Aorta (tissue), 5 donors: ENCODE measurements at places on chromosomes 11 and 22. TPM values are rescaled to one million over a fixed set of nuclear protein-coding genes. Genes with fewer than 3 reads are reported as not detected.

TIGD3 gene
- polyA plus RNA-seq: 0.88 TPM

PKNOX2 gene
- 3.9 TPM for polyA plus RNA-seq

TIMP3 gene
- polyA plus RNA-seq: 34.4 TPM

PRR33 gene
- polyA plus RNA-seq: not detected

APBB1 gene
- 25.8 TPM for polyA plus RNA-seq

OR52E6 gene
- not detected for polyA plus RNA-seq

GALNT18 gene
- polyA plus RNA-seq: 5.5 TPM

CSNK2A3 gene
- polyA plus RNA-seq: 0.51 TPM

GP1BB gene
- 29.7 TPM for polyA plus RNA-seq

ANGPTL5 gene
- not detected for polyA plus RNA-seq

EI24 gene
- polyA plus RNA-seq: 59.7 TPM

FAT3 gene
- 11.3 TPM for polyA plus RNA-seq

MS4A15 gene
- polyA plus RNA-seq: 0.38 TPM

TRIM29 gene
- 0.13 TPM for polyA plus RNA-seq

AQP11 gene
- polyA plus RNA-seq: 0.49 TPM

KRTAP5-1 gene
- not detected for polyA plus RNA-seq

MUC6 gene
- polyA plus RNA-seq: 0.49 TPM

HEPHL1 gene
- not detected for polyA plus RNA-seq

ELFN2 gene
- not detected for polyA plus RNA-seq
